Left hindlimb (tissue), 1 donor: ENCODE measurements at places on chromosomes 12 and 14.
A peak's percentile ranks its signal among the peaks of the same experiment; 100 is the strongest.

DNA sequence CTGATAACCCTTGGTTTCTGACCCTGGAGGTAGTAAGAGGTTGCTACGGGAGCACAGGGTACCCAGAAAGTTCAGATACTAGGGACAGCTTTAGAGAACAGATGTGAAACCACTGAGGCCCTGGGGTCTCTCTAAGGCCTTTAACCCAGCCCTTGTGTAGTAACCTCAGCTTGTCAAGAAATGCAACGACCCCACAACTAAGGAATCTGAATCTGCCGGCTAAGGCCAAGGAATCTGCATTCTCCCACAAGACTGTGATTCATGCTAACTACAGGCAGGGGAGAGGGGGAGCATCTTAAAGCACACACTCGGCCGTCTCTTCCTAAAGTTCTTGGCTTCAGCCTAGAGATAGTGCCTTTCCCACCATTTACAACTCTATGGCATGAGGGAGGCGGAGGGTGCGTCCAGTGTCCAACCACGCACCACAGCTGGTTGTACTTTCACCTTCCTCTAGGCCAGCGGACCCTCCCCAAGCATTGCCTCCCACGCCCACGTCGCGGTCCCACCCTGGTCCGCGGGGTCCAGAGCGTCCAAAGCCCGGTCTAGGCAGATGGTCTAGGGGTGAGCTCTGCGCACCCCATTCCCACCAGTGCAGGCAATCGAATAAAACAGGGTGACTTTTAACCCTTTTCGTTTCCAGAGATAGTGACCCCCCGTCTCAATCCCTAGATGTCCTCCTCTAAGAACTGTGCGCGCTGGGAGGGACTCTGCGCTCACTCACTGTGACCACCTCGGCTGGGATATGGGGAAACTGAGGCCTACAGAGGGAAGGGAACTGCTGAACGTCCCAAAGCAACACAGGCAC is 735 bp upstream of the VASH1 start:
- DNase-seq = no peak

DNA sequence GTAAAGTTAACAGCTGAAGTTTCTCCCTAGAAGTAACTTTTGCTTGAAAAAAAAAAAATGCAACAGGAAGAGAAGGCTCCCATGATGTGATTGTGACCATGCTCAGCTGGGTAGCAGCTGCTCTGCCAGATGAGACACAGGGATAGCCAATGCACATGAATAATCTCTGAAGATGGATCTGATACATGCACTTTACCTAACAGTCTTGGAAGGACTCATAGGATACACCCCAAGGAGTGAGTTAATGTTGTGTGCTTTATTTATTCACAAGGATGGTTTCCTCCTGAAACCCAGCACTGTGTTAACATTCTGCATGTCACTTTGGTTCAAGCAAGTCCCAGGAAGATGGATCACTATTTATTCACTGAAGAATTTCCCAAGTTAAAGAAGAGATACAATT is 46.5 kb downstream of the NDUFA12 start:
- DNase-seq = no peak

DNA sequence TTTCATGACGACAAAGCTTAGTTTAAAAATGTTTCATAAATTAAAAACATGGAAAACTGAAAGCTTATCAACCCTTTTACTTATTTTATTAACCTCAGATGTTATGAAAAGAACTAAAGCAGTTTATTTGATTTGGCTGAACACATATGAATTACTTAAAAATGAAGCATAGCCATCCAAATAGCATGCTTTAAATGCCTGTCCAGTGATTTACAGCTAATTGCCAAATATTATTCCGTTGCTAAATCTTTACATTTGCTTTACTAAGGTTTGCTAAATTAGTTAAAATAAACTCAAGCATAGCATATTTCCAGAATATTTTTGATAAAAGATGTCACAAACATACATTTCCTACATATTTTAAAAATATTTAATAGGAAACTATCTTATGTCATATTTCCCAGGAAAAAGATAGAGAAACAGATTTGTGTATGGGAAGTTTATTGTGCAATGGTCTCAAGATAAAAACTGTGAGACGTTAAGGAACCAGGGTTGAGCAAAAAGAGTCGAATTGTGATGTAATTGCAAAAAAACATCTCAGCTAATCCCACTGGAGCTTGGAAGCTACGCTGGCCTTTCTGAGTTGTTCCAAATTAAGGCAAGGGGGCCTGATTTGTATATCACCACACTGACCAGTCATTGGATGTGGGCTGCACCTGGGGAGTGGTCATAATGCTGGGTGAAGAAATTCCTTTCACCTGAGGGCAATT is 25.8 kb downstream of the GPR135 start:
- no peak for DNase-seq

GRCh38 chr12:68959891-68960464 is 27.0 kb upstream of the CPM start:
- DNase-seq = no peak

DNA sequence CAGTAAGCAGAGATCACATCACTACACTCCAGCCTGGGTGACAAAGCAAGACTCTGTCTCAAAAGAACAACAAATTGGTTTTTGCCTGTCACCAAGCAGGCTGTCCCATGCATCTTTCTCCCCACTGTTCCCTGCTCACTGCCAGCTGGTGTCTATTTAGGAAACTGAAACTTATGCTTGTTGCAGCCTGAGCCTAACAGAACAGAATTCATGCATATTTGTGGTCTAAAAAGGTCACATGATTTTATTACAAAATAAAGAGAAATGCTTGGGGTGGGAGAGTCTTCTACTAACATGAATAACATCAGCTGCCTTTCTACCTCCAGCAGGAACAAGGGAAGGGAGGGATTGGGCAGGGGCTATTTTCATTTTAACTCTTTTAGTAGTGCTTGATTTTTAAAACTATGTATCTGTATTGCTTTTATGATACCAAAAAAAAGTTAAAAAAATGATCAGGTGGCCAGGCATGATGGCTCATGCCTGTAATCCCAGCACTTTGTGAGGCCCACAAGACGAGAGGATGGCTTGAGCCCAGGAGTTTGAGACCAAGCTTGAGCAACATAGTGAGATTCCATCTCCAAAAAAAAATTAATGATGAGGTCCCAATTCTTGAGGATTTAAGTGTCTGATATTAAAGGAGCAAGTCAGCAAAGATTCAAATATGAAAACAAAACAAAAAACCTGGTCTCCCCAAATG is 923 bp downstream of the STAT2 start:
- no peak for DNase-seq

DNA sequence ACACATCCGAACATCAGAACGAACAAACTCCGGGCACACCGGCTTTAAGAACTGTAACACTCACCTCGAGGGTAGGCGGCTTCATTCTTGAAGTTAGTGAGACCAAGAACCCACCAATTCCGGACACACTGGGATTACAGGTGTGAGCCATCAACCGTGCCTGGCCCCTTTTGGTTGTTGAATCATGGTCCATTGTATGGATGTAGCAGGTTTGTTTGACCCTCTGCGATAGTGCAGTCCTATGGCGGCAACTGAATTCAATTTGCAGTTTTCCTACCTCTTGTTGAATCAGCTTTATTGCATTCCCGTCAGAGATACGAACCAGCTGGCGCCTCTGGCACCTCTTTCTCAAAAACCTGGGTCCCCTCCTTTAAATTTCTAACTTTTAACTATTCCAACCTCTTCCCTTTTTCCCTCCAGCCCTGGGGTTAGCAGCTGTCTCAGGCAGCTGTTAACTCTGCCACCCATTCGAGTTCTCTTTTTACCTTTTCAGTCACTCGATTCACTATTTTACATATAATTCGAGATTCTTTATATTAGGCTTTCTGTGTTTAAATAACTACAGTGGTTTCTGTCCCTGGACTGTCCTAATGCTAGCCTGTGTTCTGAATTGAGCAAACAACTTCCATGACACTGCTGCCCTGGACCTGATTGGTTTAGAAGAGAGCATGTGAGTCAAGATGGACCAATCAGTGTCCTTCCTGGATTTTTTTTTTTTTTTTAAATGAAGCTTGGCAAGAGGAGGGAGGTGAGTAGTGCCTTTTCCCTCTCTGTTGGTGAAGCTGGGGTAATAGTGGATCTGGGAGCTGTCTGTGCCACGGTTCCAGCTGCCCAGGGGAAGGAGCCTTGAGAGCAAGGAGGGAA is 261.5 kb downstream of the PCNX1 start:
- no peak for DNase-seq

- no peak for DNase-seq
These were observed 68.9 kb downstream of the TESC start for GRCh38 chr12:117030187-117030900.

DNA sequence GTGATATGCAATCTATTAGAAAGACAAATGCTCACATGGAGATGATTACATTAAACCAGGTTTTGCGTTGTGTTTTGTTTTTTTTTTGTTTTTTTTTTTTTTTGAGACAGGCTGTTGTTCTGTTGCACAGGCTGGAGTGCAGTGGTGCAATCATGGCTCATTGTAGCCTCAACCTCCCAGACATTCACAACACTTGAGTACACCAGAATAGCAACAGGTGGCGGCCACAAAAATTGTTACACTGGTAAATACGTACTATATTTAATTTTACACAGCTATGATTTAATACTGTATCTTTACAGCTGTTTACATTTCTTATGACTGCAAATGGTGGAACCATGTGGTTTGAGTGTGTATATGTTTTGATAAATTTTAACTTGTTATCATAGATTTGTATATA is 60.0 kb downstream of the SCAF11 start:
- no peak for DNase-seq

- DNase-seq = peak; percentile 42
These were observed 104.9 kb downstream of the ZC3H14 start for GRCh38 chr14:88667555-88668273.

GRCh38 chr14:35628989-35629388 is 95.0 kb downstream of the INSM2 start:
- no peak for DNase-seq

DNA sequence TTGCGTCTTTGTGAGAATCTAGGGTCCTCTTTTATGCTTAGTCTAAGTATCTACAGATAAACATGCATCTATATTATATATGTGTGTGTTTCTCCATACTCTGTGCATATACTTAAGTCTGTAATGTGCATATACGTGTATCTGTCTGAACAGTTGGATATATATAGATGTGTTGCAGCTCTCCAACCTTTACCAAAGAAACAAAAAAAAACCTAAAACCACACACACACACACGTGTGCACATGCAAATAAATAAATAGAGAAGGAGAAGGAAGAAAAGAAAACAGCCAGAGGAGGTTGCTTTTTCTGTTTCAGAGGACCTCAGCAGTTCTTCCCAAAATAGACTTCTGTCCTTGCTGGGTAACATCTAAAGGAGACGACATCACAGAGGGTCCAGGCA is 244.9 kb downstream of the CACNA1C start:
- DNase-seq = no peak

DNA sequence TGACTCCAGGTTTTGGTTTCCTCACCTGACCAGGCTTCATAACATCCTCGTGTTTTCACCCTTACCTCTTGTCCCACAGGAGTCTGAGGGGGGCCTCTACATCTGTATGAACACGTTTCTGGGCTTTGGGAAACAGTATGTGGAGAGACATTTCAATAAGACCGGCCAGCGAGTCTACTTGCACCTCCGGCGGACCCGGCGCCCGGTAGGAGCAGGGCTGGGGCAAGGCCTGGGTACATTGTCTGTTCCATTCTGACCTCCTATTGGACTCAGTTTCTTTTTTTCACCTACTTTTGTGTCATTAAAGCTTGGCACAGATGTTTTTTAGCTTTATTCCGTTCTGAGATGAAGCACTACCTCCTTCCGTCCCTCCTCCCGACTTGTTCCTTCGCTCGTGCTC is 3.4 kb downstream of the USP5 start:
- DNase-seq = no peak

- DNase-seq = no peak
These were observed 1.0 kb upstream of the GXYLT1 start for GRCh38 chr12:42145552-42146215.

GRCh38 chr12:130423991-130424857 is 86.5 kb downstream of the PIWIL1 start:
- DNase-seq = no peak

GRCh38 chr12:111224186-111225066 is 144.5 kb downstream of the PHETA1 start:
- DNase-seq = no peak

DNA sequence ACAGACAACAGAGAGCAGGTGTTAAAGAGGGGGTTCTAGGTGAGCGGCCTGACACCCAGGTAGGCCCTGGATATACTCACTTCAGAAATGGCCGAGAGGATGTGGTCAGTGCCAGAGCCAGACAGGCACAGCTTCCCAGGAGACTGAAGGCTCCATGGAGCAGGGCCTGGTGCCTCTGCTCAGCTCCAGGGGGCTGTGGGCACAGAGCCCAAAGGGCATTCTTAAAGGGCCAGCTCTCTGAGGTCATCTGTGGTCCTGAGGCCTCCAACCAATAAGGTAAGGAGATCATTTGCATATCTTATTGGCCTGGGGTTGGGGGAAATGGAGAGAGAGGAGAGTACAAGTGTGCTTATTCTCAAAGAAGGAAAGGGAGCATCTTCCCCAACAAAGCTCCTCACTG is 9.7 kb upstream of the PCK2 start:
- no peak for DNase-seq

DNA sequence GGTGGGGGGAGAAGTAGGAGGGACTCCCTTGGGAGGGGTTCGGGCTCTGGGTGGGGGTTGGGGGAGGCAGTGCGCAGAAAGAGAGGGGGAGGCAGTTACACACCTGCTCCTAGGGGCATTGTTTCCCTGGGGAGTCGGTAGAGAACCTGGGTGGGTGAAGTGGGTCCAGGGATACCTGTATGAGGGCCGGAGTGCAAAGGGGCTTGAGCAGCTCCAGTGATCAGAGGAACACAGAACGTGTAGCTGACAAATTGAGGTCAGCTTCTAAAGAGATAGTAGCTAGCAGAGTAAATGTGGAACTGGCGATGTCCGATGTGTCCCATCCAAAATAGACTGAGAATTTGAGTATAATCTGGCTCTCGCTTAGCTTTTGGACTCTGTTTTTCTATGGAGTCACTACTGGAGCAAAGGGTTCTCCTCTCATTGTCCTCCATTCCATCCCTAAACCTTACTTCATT is 502 bp downstream of the SMARCD1 start:
- no peak for DNase-seq
